ENCODE measurements at places on chromosomes 6 and 20.

DNA sequence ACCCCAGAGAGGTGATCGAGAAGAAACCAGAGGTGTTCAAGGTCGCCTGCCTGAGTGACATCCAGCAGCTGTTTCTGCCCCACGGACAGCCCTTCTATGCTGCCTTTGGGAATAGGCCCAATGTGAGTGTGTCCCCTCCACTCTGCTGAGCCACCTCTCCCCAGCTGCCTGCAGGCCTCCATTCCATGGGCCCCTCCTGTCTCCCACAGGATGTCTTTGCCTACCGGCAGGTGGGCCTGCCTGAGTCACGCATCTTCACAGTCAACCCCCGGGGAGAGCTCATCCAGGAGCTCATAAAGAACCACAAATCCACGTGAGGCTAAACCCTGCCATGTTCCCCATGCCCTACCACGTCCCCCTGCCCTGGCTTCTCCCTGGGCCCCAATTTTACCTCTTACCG, 8.4 kb downstream of the EMILIN3 start:
- DNase-seq = no peak

GRCh38 chr20:44644667-44645131, 6.8 kb downstream of the ADA start:
- no peak for DNase-seq

- no peak for DNase-seq
Observed at GRCh38 chr6:31083742-31084354, 28.5 kb downstream of the C6orf15 start.

- DNase-seq = no peak
Observed at GRCh38 chr6:36593569-36594028, 563 bp upstream of the SRSF3 start.

GRCh38 chr6:136403110-136403980, 113.7 kb upstream of the BCLAF1 start:
- peak; percentile 57 for DNase-seq

DNA sequence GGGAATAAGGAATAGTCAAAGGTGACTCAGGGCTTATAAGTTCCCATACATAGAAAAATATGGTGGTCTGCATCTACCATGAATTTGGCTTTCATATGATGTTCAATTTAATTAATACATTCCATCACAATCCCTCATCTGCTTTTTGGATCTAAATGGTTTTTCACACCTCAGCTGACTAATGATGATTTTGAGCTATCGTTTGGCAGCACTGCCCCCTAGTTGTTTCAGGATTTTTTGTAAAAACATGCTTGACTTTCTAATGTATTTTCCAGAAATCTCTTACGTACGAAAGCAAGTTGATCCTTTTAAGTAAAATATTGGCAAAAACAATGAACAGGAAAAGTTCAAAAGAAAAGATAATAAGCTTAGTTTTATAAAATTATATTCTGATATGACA, 408.6 kb upstream of the ADGRB3 start:
- DNase-seq = no peak

DNA sequence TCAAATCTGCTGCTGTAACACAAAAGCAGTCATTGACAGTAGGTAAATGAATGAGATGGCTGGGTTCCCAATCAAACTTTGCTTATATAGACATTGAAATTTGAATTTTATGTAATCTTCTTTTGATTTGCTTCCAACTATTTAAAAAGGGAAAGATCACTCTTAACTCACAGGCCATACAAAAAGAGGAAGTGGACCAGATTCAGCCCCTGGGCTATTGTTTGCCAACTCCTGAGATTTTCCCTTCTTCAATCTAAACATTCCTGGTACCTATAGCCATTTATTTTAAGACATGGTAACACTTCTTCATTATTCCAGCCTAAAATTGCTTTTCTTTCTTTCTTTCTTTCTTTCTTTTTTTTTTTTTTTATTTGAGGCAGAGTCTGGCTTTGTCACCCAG, 260.6 kb downstream of the TFAP2A start:
- DNase-seq = no peak

DNA sequence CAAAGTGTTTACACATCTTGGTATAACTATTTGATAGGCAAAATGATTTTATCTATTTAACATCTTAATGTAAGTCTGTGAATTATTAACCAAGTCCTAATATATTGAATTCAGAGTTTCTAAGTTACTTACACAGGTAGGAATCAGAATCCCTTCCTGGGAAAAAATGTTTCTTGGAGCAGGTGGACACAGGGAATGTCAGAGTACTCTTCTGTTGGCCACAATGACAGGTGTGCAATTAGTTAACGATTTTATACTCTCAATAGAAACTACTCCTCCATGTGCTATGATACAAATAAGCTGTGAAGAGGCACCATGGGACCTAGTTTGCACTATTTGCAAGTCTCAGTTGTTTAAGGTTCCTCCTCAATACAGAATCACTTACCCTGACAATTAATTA, 821 bp upstream of the TAAR5 start:
- DNase-seq = no peak

DNA sequence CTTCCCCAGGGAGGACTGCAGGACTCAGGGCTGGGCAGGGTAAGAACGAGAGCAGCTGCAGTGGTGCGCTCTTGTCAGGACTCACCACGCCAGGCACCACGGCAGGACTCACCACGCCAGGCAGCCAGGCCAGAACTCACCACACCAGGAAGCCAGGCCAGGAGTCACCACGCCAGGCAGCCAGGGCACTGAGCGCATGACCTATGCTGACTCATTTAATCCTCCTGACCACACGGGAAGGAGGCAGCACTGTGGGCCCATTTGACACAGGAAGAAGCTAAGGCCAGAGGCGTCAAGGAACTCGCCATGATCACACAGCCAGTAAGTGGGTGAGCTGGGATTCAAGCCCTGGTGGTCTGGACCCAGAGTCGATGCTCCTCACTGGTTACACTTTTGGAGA, 189.3 kb downstream of the PREX1 start:
- DNase-seq = peak; percentile 51

DNA sequence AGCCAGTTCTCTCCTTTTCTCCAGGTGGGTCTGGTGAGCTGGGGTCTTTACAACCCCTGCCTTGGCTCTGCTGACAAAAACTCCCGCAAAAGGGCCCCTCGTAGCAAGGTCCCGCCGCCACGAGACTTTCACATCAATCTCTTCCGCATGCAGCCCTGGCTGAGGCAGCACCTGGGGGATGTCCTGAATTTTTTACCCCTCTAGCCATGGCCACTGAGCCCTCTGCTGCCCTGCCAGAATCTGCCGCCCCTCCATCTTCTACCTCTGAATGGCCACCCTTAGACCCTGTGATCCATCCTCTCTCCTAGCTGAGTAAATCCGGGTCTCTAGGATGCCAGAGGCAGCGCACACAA, 765 bp upstream of the CFB start:
- DNase-seq = no peak

- DNase-seq = no peak
Observed at GRCh38 chr6:116159782-116160524, 34.0 kb upstream of the COL10A1 start.

DNA sequence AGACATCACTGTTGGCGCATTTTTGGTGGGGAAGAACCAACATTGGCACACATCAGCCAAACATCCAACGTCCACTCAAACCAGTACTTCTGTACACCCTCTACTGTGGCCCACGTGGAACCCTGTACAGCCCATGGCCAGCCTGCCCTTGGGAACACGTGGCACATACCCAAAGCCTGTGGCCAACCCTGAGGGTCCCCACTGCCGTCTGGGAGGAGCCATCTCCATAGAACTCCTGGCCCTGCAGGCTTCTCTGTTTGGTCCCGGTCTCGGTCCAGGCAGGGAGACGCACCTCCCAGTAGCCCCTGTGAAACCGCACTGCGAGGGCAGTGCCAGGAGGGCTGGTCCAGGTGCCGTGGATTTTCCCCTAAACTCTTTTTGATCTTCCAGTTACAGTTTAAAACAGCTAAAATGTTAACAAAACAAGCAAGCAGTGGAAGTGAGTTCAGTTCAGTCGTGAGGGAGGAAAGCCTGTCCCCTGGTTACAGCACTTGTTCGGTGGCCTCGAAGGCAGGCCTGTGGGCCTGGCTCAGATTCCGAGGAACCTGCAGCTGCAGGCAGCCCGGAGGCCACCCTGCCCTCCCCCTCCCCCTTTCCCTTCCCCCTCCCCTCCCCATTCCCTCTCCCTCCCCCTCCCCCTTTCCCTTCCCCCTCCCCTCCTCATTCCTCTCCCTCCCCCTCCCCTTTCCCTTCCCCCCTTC, 233.7 kb downstream of the DLL1 start:
- DNase-seq = no peak

- no peak for DNase-seq
Observed at GRCh38 chr20:58888521-58889333, 36.2 kb downstream of the GNAS start.

DNA sequence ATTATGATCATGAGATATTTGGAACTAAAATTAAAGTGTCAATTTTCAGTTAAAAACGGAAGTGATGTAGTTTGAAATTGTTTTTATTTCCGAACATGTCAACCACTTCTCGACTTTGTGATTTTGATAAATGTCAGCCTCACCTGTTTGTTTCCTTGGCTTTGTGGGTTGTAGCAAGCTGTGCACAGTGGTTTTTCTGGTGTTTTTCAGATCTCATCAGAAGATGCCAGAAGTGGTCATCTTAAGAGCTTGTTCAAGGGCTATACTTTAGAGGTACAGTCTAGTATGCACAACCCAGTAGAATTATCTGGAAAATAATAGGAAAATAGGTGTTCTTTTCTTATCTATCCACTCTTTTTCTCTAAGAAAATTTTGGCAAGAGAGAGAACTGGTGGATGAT, 134.0 kb downstream of the GRIK2 start:
- DNase-seq = no peak

- peak; percentile 52 for DNase-seq
Observed at GRCh38 chr6:110875548-110876169, 1.1 kb downstream of the AMD1 start.

DNA sequence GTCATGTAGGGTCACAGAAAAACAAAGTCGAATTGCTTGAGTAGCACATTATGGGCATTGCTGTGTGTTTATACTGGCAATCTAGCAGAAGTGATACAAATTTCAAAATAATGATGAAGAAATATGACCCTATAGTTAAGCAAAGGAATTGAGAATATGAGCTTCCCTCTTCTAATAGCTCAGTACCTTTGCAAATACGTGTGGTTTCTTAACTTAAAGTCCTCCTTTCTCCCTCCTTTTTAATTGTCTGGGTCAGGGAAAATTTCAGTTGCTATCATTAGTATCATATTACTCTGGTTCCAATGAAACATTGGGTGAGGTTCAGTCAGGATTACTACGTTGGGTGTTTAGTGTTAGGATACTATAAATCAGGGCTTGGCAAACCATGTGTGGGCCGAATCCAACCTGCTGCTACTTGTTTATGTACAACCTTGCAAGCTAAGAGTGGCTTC, 166.8 kb upstream of the CARMIL1 start:
- DNase-seq = no peak

DNA sequence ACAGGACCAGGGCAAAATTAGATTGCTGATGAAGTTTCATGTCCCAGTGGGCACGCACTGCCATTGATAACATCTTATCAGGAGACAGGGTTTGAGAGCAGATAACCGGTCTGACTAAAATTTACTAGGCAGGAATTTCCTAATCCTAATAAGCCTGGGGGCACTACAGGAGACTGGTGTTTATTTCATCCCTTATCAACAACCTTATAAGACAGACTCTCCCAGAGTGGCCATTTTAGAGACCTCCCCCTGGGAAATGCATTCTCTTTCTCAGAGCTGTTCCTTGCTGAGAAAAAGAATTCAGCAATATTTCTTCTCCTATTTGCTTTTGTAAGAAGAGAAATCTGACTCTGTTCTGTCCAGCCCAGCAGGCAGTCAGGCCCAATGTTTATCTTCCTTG, 423.4 kb upstream of the IMPG1 start:
- DNase-seq = no peak

- no peak for DNase-seq
Observed at GRCh38 chr6:67768972-67769371, 866.1 kb upstream of the ADGRB3 start.

DNA sequence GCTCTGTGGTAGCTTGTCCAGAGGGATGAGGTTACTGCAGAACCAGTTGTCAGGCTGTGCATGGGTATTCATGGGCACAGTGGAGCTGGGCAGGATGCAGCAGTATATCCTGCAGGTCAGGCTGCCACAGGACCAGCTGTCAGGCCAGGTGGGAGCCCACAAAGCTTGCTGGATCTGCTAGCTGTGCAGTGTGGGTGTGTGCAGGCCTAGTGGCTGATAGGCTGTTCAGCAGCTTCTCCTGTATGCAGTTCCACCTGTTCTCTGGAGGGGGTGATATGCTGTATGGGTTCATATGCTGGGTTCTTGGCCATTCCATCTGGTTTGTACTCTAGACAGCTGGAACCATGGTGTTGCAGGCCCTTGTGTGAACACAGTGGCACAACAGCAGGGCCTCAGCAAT, 40.6 kb upstream of the TPD52L1 start:
- DNase-seq = no peak

- no peak for DNase-seq
Observed at GRCh38 chr6:129032602-129033001, 149.7 kb downstream of the LAMA2 start.

GRCh38 chr6:87029711-87030314, 65.1 kb downstream of the CGA start:
- DNase-seq = no peak

Data from T1000 (cell line).